Stimulated activated CD4-positive, alpha-beta T cell treated with anti-CD3 and anti-CD28 coated beads, TNF-alpha, amount 100 ng/mL, for 4 hours (primary cell): ENCODE measurements at places on chromosomes 7 and 10.

GRCh38 chr7:32104766-32105165 is 34.6 kb upstream of the PDE1C start:
- no peak for DNase-seq

DNA sequence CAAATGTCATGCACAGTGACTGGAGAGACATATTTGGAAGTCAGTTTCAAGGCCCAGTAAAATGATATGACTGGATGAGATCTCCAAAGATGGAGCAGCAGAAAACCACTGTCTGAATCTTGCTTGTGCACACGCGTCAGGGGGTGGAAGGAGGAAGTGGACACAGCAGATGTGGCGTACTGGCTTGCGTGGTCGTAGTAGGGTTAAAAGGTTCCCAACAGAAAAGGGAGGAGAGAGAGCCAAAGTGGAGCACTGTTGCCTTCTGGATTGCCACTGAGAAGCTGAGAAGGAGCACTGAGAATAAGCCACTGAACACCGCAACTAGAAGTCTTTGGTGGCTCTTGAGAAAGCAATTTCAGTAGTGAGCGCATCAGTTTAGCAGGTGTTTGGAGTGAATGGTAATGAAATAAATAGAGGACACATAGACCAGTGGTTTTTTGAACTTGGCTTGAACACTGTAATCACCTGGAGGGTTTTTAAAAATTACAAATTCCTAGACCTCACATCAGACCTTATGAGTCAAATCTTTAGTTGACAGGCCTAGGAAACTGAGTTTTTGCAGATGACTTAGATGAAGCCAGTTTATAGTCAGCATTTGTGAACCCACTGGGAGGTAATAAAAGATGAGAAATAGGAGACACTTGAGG is 227.3 kb downstream of the PTEN start:
- DNase-seq, result no peak

DNA sequence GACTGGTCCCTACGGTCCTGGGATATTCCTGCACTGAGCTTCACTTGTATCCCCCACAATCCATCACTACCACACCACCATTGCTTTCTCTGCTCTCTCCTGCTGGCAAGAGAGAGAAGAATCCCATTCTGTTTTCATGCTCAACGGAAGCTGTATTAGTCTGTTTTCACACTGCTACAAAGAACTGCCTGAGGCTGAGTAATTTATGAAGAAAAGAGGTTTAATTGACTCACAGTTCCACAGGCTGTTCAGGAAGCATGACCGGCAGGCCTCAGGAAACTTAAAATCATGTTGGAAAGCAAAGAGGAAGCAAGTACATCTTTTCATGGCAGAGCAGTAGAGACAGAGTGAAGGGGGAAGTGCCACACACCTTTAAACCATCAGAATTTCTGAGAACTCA is 260.4 kb upstream of the LYZL1 start:
- DNase-seq, result no peak

DNA sequence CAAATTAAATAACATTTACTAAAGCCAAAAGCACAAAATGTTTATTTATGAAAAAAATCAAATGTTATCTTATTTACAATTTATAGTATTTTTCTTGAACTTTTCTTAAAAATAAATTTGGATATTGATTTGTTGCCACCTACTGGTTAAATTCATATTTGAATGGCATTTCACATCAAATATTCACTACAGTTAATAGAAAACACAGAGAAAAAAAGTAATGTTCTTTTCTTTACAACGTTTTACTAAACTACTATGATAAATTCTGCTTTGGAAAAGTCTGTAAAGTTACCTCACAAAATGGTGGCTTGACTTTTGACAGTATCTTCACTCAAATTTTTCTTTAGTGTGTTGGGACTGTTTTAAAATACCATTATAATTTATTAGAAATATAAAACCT is 52.7 kb downstream of the SRPK2 start:
- DNase-seq, result no peak

GRCh38 chr7:118755067-118755625 is 530.6 kb downstream of the ANKRD7 start:
- DNase-seq, result no peak

DNA sequence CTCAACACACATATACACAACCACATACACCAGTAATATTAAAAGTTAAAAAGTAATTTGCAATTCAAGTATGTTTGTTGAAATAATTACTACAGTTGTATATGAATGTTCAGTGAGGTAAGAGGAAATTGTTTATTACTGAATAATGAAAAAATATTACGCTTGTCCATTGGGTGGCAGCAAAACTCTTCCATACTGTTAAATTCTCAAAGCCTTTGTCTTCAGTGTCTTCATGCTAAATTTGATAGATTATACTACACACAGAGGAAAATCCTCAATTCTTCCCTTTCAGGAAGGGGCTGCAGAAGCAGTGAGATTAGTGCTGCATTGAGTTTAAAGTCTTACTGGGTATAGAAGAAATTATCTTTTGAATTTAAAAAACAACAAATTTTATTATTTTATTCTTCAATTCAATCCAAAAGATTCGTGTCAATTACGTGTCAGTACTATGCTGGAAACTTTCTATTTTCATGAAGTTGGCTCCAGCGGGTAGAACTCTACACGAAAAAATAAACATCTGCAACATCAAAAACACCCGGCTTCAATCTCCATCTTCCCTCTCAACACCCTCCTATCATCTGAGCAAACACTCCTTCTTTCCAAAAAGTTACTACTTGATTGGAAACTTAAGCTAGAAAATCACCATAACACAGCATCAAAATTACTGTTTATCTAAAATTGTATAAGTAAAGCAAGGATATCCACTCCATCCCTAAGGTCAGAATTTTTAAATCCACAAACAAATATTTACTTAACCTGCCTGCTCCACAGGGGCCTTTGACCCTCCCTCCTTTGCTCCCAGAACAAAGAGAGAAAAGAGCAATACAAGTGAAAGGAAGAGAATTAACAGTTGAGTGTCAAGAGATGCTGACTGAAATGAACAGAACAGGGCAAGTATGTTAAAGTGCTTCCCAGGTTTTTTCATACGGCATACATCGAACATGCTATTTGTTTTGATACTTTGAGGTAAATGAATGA is 37.0 kb upstream of the TES start:
- no peak for DNase-seq

DNA sequence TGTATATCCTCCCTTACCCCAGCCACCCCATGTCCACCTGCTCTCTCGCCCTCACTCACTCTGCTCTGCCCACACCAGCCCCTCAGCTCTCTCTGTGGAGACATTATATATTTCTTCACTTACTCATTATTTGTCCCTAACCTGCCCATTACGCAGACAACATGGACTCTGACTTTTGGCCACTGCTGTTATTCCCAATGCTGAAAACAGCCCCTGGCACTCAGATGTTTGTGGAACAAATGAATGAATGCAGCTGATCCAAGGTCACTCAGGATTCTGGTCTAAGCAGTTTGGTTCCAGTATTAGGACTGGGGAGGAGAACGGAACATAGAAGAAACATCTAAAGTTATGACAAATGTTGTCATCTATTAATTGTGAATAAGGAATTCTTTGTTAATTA is 26.7 kb downstream of the GNA12 start:
- DNase-seq, result no peak

GRCh38 chr10:62900829-62901571 is 84.8 kb upstream of the EGR2 start:
- no peak for DNase-seq

GRCh38 chr10:58641708-58642107 is 129.0 kb downstream of the BICC1 start:
- no peak for DNase-seq

- DNase-seq, result no peak
Observed at GRCh38 chr10:101940916-101941315, 97.3 kb upstream of the KCNIP2 start.

GRCh38 chr7:81449105-81449504 is 320.7 kb downstream of the HGF start:
- no peak for DNase-seq

- DNase-seq, result no peak
Observed at GRCh38 chr10:103986360-103986759, 19.4 kb downstream of the SLK start.

- DNase-seq, result no peak
Observed at GRCh38 chr7:100208911-100209408, 10.8 kb upstream of the PVRIG start.

- peak; percentile 21 for DNase-seq
Observed at GRCh38 chr7:151727579-151728285, 149.2 kb downstream of the PRKAG2 start.

GRCh38 chr7:30531286-30531685 is 26.7 kb upstream of the GGCT start:
- DNase-seq, result no peak

DNA sequence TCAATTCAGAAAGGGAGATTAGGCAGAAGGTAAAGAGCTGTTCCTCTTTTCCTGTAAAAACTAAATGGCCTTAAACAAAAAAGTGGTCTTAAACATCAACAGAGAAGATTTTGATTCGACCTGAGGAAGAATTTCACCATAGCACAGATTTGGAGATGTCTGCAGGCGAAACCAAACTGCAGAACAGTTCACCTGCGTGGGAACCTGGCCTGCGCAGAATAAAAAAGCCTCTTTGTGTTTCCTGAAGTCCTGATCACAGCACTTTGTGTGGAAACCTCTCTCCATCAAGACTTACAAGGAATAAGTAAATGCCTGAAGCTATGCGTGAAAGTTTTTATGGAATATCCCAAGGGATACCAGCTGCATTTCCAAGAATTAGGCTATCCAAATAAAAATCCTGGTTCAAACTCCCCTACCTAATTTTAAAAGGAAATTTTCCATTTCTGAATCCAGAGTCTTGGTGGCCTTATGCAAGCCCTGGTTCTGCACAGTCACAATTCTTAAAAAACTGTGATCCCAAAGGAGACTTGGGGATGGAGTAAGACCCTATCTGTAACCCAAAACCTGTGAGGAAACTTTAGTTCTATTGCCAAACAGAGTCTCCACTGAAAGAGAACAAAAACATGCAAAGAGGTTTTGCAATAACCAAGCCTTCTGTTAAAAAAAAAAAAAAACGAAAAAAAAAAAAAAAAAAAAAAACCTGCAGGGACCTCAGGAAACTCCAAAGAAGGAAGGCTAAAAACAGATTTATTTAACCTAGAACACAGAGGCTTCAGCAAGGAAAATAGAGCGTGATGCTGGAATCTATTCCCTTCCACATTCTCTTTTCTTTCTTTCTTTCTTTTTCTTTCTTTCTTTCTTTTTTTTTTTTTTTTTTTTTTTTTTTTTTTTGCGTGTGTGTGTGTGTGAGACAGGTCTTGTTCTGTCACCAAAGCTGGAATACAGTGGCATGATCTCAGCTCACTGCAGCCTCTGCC is 10.4 kb downstream of the CALML3 start:
- no peak for DNase-seq

DNA sequence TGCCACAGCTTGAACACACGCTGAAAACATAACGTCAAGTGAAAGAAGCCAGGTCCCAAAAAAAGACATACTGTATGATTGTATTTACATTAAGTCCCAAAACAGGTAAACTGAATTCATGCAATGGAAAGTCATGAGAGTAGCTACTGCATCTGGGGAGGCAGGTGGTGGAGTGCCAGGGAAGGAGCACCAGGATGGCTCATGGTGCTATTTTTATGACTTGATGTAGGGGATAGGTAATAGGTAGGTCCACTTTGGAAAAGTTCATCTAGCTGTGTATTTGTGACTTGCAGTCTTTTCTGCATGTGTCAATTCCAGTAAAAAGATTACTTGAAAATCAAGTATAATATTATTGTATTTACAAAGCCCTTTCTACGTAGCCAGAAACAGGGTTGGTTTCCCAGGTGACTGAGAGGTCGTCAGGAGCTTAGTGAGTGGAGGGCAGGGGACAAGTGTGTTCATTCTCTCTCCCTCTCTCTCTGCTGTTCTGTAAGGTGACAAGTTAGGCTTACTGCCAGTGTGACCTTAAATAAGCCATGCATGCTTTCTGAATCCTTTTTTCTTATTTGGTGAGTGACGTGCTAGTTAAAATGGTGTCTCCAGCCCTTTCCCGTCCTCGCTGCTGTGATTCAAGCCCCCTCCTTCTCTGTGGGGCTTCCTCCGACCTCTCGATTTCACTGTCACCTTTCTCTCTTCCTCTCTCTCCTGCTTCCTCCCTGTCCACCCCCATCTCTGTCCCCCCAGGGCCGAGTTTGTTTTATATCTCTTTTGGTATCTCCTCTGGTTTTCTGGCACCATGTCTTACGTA is 9.4 kb upstream of the PRKCQ start:
- no peak for DNase-seq

- no peak for DNase-seq
Observed at GRCh38 chr10:91220954-91221675, 652 bp downstream of the PCGF5 start.

DNA sequence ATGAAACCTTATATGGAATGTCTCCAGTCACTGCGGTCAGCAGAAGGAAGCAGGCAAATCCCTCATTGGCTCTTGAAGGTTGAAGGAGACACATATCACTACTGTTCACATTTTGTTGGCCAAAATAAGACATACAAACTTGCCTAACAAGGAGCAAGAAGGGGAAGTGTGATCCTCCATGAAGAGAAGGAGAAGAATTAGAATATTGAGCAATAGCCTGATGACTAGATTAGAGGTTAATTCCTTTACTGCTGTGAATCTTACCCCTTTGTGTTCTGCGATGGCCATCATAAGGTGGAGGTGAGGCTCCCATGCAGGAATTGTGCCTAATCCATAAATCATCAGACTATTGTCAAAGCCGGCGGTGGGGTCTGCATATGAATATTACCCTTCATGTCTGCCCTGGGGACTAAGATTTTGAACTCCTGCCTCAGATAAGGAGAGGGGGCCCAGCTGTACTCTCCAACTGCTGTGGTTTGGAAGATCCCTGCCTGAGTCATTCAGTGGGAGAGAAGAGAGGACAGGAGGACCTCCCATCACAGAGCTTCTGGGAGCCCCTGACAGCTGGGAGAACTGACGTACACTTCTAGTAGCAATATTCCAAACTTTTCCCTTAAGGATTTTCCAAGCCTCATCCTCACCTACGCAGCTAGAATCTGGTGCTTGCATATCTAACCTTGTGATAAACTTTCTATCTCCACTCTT is 398.5 kb downstream of the REEP3 start:
- no peak for DNase-seq

- no peak for DNase-seq
Observed at GRCh38 chr10:96285331-96285752, 14.0 kb upstream of the BLNK start.

- no peak for DNase-seq
Observed at GRCh38 chr10:86003201-86003621, 363.4 kb downstream of the GRID1 start.

GRCh38 chr10:98030991-98031431 is 590 bp upstream of the CRTAC1 start:
- DNase-seq, result no peak

GRCh38 chr7:128831178-128831993 is 1.2 kb downstream of the FLNC start:
- DNase-seq, result no peak

GRCh38 chr7:114930107-114930661 is 8.3 kb downstream of the MDFIC start:
- DNase-seq, result no peak

DNA sequence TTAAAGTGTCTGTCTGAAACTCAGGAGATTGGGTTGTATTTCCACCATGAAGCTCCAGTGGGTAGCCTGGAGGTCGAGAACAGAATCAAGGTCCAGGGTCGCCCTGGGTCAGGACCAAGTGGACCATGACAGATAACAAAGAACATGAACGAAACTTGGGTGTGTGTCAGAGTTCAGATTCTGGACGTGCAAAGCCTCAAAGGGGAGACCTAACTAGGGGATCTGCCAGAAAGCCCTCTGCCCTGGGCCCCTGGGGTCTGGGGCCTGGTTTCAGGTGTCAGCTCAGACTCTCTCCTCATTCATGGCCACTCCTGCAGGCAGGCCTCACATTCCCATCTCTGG is 1.6 kb downstream of the RASSF4 start:
- DNase-seq, result no peak
